ENCODE measurements at places on chromosomes 6 and 20.

DNA sequence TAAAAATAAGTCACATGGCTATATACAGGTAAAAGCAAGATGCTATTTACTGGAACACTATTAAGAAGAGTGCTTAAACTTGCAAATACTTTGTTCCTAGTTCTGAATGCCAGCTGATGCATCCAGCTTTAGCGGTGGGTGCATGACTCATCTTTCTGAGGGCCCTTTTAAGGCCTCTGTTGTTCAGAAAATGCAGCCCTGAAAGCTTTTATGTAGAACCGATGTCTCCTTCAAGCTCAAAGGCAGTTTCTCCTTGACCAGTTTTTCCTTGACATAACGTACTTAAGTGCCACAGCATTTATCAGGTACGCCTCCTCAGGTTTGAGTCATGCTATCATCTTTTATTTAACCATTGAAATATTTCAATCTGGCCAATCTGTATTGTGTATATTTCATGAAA, 82.8 kb downstream of the MLIP start:
- H3K4me1 ChIP-seq, result no peaks in the 10 kb centered on the region
- H3K4me3 ChIP-seq, result no peak overlapping the region
- H3K27me3 ChIP-seq, result no peaks in the 10 kb centered on the region
- no peaks in the 10 kb centered on the region for H3K36me3 ChIP-seq
- DNase-seq, result no peak

DNA sequence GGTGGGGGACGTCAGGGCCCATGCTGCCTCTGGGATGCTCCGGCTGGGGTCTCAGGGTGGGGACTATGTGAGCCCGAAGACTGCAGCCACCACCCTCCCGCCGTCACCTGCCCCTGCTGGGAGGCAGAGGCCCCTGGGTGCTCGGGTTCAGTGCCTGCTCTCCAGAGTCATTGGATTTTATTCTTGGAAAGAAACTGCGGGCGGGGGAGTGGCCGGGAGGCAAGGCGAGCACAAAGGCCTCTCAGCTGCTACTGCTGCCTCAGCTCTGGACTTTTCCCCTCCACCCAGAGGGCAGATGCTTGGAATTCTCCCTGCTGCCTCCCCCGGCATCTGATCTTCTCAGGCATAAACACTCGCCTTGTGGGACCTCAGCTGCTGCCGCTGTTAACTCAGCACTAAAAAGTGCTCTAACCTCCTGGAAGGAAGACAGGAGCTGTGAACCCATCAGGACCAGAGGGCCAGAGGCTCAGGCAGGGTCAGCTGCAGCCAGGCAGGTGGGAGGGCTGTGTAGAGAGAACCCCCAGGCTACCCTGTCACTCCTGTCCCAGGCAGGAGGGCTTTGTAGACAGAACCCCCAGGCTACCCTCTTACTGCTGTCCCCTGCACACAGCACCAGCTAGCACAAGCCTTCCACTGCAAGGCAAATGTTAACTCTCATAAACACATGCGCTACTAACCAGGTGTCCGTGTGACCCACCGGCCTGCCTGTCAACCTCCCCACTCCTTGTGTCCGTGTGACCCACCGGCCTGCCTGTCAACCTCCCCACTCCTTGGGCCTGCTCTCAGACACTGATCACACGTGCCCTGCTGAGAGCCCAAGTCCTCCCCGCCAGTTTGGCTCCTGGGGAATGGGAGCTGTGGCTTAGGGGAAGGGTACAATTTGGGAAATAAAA, 9.4 kb upstream of the FRMD1 start:
- DNase-seq, result peak; percentile 59
- H3K4me3 ChIP-seq, result no peak overlapping the region
- H3K27ac ChIP-seq, result no peak overlapping the region
- no peaks in the 10 kb centered on the region for H3K36me3 ChIP-seq

- no peak overlapping the region for H3K4me3 ChIP-seq
- DNase-seq, result no peak
- no peaks in the 10 kb centered on the region for H3K27me3 ChIP-seq
- H3K4me1 ChIP-seq, result peaks cover 15% of the 10 kb centered on the region
These were observed 53.8 kb upstream of the HDAC2 start for GRCh38 chr6:114024746-114025145.

- no peaks in the 10 kb centered on the region for H3K27me3 ChIP-seq
- peak overlapping the region; percentile 87 for H3K27ac ChIP-seq
- no peaks in the 10 kb centered on the region for H3K36me3 ChIP-seq
- DNase-seq, result no peak
- H3K4me3 ChIP-seq, result no peak overlapping the region
These were observed 13.9 kb upstream of the NAA20 start for GRCh38 chr20:20003031-20003954.

- H3K27me3 ChIP-seq, result no peaks in the 10 kb centered on the region
- no peak overlapping the region for H3K27ac ChIP-seq
- no peaks in the 10 kb centered on the region for H3K36me3 ChIP-seq
These were observed 80.5 kb upstream of the TPD52L1 start for GRCh38 chr6:125073071-125073470.
